ENCODE measurements at places on chromosomes 5 and 9.

DNA sequence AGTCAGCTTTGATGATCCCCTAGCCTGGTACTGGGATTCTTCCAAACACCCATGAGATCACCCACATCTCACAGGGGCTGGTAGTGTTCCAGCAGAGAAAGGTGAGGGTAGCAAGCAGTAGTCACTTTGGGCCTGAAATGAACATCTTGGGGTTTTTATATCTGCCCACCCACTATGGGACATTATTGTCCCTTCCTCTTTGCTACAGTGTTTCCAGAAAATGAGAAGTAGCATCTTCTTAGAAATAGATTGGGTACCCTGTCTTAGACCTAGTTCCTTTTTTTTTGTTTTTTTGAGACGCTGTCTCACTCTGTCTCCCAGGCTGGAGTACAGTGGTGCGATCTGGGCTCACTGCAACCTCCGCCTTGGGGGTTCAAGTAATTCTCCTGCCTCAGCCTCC, 249.2 kb upstream of the ANKRD55 start:
- no peak for DNase-seq

DNA sequence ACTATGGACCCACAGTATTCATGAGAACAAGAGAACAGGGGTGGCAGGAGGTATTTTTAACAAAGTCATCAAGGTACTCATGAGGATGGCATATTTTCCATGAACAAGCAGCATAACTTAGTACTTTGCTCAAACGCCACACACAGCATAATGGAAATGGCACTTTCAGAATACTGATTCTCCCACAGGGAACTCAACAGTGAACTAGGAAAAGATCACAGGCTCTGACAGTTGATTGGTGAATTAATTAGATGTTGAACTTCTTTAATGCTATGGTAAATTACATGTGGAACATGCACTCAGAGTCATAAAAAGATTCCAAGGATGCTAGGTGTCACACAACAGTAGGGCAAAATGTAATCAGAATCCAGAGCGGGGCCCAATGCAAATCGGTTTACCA, 1088.6 kb upstream of the C9orf72 start:
- DNase-seq, result no peak

- DNase-seq, result no peak
These were observed 2.7 kb upstream of the CKMT2 start for GRCh38 chr5:81230416-81230815.

GRCh38 chr9:100426189-100426529, 784 bp upstream of the MSANTD3 start:
- peak; percentile 6 for DNase-seq

DNA sequence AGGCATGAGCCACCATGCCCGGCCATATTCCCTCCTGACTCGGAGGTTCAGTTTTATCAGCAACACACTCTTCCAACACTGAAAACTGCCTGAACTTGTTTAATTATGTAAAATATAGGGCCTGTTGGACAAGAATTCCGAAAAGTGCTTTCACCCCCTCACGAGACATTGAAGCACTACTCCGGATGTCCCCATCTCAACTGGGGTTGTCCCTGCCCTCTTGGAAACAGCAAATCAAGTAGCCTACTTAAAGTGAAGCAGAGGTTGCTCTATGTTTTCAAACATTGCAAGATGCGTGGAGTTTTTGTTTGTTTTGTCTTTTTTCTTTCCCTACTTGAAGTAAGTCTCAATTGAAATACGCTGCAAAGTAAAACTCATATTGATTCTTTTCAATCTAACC, 7.6 kb downstream of the PTGER4 start:
- DNase-seq, result no peak

GRCh38 chr5:6448622-6449464, at the start of gene UBE2QL1:
Gene UBE2QL1, plus strand, starts transcription at chr5:6448859. Its CDS starts 35 bp downstream, at chr5:6448894.
- DNase-seq, result no peak

DNA sequence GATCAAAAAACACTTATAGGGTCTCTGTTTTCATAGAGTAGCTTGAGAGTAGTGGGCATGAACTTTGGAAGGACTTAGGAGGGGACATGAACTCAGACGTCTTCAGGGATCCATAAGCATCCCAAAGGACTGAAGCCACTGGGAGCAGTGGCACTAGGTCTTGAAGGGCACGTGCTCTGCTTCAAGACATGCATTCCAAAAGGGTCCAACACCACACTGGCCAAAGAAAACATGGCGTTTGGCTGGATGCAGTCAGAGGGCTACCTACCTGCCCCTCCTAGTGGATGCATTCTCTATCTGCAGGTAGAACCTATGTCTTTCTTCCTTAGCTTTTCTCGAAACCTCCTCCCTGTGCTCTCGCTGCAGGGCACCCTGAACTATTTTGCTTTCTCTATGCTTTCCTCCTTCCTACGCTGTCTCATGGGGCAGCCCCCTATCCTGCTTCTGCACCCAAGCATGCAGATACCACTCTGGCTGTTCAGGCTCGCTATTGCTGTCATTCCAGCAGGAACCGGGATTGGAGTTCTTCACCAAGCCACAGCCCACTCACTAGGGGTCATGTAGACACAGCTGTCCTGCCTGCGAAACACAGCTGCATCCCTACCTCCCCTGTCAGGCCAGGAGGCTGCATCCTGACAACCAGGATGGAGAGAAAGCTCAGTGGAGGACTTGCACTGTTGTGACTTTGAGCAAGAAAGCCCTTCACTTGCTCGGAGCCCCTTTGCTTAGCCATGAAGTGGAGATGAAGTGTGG, 11.9 kb downstream of the FAM240B start:
- no peak for DNase-seq

DNA sequence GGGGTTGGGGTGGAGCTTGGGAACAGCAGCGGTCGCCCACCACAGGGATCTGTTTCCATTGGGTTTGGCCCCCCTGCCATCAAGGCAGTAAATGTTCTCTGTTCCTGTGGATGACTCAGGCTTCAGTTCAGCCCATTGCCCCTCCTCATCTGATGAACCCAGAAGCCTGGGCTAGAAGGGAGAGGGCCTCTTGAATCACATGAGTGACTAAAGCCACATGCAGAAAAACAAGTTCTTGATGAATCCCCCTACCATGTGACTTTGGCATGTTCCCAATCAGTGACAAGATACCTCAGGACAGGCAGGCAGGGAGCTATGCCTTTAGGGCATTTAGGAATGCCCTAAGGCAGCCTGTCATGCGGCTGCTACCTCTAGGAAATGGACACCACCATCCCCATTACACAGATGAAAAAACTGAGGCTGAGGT, 2.5 kb downstream of the SH3PXD2B start:
- DNase-seq, result peak; percentile 79

GRCh38 chr9:14269916-14270315, 44.0 kb downstream of the NFIB start:
- no peak for DNase-seq

- no peak for DNase-seq
These were observed 568.7 kb upstream of the RGMB start for GRCh38 chr5:98204798-98205197.

GRCh38 chr5:172102218-172102870, 85.7 kb downstream of the STK10 start:
- DNase-seq, result no peak

DNA sequence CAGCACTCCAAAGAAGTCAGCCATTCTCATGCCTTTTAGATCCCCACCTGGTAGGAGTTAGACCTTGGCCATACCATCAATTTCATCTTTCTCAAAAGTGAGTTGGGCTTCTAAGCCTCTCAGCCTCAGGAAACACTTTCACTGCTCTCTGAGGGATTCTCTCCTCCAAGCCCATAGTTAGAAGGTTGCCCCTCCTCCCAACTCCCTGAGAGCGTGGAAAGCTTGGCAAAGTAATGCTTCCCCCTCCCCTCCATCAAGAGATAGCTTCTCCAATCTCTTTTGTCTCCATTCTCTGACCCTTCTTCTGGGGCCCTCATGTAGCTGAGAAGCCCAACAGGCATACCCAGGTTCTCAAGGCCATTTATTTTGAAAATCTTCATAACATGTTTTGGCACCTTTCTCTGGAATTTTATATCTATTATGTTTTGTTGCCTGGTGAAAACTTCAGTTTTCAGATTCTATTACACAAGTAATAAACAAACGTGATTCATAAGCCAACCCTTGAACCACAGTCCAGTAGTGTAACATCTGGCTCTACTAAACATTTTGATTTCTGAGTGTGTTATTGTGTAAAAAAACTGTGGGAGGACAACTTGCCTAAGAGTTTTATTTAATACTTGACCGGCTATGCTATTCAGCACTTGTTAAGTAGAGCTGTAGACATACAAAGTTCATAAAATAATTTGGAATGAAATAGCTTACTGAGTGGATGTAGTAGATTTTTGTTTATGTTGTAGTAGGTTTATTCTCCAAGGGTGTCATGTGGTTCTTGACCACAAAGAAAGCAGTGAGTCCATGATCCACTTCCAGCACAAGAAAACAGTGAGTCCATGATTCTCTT, 17.1 kb downstream of the LVRN start:
- no peak for DNase-seq

DNA sequence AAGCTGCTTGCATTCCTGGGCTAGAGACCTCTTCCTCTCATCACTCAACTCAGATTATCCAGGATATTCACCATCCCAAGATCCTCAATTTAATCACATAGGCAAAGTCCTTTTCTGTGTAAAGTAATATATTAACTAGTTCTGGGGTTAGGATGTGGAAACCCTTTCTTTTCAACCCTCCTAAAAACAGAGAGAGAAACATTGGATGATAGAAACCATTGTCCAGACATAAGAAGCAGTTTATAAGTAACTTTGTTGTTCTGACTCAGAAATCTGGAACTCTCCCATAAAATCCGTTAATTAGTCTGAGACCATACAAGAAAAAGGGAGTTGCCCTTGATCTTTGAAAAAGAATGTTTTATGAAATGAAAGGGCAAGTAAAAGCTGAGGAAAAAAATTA, 817.1 kb upstream of the CDH9 start:
- DNase-seq, result no peak

GRCh38 chr5:169435506-169436229, 134.7 kb upstream of the SLIT3 start:
- DNase-seq, result no peak

- DNase-seq, result peak; percentile 84
These were observed at the start of gene DNAJA1 for GRCh38 chr9:33024966-33025571. Gene DNAJA1, plus strand, starts transcription at chr9:33025273. Its CDS starts 1,212 bp downstream, at chr9:33026485.

DNA sequence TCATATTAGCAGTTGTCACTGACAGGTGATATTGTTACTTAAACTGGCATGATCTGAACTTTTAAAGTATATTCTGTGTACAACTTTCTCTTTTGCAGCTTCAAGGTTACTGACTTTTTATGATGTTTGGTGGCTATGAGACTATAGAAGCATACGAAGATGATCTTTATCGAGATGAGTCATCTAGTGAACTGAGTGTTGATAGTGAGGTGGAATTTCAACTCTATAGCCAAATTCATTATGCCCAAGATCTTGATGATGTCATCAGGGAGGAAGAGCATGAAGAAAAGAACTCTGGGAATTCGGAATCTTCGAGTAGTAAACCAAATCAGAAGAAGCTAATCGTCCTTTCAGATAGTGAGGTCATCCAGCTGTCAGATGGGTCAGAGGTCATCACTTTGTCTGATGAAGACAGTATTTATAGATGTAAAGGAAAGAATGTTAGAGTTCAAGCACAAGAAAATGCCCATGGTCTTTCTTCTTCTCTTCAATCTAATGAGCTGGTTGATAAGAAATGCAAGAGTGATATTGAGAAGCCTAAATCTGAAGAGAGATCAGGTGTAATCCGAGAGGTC, 5.9 kb downstream of the ZCCHC7 start:
- no peak for DNase-seq

DNA sequence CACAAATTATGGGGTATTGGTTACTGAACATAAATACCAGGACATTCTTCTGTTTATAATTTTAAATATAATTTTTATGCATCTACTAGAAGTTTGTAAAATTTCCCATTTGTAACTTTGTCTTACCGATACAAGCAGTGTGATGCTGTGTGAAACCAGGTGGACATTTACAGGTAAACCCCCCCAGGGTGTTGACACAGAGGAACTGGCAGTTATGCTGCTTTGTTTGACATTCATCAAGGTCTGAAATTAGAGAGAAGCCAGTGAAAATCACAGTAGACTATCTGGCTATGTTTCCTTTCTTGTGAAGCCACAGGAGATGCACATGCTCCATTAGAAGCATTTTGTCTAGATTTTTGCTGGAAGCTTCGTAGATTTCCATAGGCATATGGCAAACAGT, 190.9 kb downstream of the SLC12A2 start:
- DNase-seq, result no peak
